Activated T-helper 1 cell treated with Interleukin-2 at 50 U/mL for 16 hours (primary cell): ENCODE measurements at places on chromosomes 16 and 17.
A peak's percentile ranks its signal among the peaks of the same experiment; 100 is the strongest.

GRCh38 chr16:29734786-29735185, 11.0 kb downstream of the C16orf54 start:
- DNase-seq, result no peak

GRCh38 chr17:78230996-78231935, at the start of gene TMEM235:
Gene TMEM235, plus strand, starts transcription at chr17:78231631. Its CDS starts 393 bp downstream, at chr17:78232024.
- no peak for DNase-seq

- DNase-seq, result no peak
Measured at GRCh38 chr17:42632949-42633444, 23.5 kb downstream of the TUBG1 start.

- peak; percentile 36 for DNase-seq
Measured at GRCh38 chr17:17783116-17783824, 53.5 kb downstream of the SREBF1 start.

DNA sequence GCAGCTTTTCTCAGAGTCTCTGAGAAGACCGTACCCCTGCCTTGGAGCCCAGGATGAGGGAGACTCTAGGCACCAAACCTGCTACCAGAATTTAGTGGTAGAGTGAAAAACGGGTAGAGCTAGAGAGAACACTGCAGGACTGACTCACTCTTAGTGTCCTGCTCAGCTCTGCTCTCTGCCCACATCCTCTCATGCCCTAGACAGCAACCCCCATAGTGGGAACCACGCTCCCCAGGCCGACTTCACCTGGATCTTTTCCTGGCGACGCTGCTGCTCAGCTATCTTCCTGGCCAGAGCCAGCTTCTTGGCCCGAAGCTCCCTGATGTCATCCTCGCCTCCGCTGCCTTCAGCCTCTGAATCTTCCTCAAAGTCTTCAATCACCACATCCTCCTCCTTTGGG, 26.7 kb downstream of the HIC1 start:
- no peak for DNase-seq

GRCh38 chr16:76450890-76451289, 173.7 kb downstream of the CNTNAP4 start:
- no peak for DNase-seq

- DNase-seq, result no peak
Measured at GRCh38 chr16:4214215-4214621, 27.7 kb downstream of the SRL start.

DNA sequence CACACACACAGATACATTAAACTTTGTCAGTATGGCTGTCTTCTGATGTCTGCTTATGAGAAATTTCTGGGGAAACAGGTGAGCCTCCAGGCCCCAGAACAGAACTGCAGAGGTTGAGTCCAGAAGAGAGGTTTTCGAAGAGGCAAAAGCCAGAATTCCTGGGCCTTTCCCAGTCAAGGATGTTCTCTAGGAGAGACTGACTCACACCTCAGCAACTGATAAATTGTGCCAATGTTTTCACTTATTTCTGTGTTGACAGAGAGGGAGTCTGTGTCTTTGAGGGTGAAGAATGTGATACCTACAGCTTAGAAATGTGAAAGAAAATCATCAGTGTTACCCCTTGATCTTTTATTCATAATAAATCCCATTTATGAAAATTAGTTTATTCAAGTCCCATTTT, 30.3 kb downstream of the LDHD start:
- no peak for DNase-seq

GRCh38 chr17:56057869-56058268, 95.4 kb upstream of the ANKFN1 start:
- DNase-seq, result no peak

DNA sequence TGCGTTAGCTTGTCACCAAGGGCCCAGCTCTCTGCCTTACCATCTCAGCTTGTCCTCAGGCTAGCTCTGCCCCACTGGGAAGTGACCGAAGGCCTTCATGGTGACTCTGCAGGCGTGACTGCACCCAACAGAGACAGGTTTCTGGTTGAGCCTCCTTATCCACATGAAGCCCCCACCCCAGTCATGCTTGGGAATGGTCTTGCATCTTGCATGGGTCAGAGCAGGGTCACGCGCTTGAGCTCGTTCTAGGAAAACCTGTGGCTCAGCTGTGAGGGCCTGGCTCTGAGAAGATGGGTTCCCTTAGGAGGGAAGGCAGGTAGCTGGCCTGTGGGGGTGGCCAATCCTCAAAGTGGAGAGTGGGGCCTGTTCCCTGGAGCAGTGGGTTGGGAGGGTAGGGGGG, 122.8 kb downstream of the BANP start:
- no peak for DNase-seq

GRCh38 chr17:81395600-81396277, 482 bp downstream of the BAHCC1 start:
- DNase-seq, result no peak

DNA sequence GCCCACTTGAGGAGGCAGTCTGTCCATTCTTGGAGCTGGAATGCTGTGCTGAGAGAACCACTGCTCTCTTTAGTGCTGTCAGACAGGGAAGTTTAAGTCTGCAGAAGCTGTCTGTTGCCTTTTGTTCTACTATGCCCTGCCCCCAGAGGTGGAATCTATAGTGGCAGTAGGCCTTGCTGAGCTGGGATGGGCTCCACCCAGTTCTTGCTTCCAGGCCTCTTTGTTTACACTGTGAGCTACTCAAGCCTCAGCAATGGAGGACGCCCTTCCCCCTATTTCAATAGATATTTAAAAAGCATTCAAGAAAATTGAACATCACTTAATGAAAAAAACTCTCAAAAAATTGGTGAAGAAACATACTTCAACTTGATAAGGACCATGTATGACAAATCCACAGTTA, 313.5 kb downstream of the PHKB start:
- DNase-seq, result no peak

- DNase-seq, result no peak
Measured at GRCh38 chr16:69890114-69890891, 60.8 kb upstream of the CLEC18A start.

- DNase-seq, result no peak
Measured at GRCh38 chr17:50544516-50544915, 2.5 kb upstream of the SPATA20 start.

DNA sequence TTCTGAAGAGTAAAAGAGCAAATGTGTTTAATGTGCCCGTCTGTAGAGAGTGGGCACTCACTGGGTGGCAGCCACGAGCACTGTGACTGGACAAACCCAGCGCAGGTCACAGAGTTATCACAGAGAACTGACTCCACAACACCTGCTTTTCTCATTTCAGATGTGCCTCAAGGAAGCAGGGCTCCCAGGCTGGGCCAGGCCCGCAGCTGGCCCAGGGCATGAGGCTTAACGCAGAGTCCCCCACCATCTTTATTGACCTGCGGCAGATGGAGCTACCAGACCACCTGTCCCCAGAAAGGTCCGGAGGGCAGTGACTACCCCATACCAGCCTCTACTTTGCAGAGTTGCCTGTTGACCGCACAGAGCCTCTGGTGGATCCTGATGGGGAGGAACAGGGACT, 11.9 kb downstream of the DNAAF8 start:
- no peak for DNase-seq

DNA sequence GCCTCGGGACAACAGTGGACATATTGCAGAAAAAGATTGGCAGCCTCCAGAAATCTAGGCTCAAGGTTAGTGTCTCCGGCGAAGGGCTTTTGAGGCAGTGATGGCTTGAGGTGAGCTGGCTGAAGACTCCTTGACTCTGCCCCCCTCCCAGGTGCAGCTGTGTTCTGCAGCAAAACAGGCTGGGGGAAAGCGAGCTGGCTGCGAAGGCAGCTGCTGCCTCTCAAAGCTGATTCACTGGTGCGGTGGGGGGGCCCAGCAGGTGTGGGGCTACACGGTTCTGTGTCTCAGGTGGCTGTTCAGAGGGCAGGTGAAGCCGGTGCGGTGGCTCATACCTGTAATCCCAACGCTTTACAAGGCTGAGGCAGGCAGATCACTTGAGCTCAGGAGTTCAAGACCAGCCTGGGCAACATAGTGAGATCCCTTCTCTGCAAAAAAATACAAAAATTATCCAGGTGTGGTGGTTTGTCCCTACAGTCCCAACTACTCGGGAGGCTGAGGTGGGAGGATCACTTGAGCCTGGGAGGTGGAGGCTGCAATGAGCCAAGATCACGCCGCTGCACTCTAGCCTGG, 22.9 kb downstream of the C16orf96 start:
- DNase-seq, result no peak

- DNase-seq, result no peak
Measured at GRCh38 chr17:82678265-82678891, 20.1 kb downstream of the RAB40B start.

GRCh38 chr17:82687871-82688270, 10.6 kb downstream of the RAB40B start:
- DNase-seq, result no peak

GRCh38 chr16:64077242-64077641, 1044.6 kb downstream of the CDH11 start:
- no peak for DNase-seq

DNA sequence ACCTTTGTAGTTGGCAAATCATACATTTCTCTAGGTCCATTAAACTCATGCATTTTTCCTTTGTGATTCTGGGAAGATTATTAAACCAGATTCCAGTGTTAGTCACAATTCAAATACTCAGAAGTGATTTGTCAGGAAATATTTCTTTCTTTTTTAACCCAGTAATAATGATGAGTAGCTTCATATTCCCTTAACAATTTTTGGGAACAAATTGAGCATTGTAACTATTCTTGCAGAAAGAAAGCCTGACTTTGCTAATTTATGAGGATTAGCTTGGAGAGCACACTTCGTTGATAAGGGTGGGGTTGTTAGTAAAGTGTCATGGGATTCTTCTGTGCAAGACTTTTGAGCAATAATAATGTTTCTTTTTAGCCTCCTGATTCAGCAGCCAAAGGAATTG, 18.7 kb upstream of the KRT24 start:
- no peak for DNase-seq

GRCh38 chr16:53755026-53755910, 51.3 kb downstream of the FTO start:
- DNase-seq, result no peak

DNA sequence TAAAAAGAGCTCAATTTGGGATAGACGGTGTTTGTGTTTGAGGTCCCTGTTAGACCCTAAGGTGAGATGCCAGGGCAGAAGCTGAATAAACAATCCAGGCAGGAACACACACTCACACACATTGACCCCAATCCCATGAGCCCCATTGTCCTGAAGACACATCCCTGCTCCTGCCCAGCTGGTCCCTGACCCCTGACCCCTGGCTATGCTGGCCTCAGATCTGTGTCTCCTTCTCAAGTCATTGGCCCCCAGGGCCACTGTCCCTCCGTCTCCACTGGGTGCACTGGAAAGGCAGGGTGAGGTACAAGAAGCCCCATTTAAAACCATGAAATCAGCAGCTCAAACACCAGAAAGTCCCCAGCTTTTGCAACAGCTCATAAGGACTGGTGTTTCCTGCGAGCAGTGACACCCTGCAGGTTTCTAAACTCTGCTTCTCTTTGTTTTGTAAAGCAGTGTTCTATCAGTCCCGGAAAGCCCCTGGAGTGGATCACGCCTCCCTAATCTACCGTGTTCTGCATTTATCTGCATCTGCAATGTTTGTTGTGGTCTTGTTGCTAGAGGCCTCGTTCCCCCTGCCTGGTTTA, 18.0 kb upstream of the ASGR2 start:
- DNase-seq, result peak; percentile 23

GRCh38 chr17:77422748-77423113, 282.0 kb downstream of the SEC14L1 start:
- no peak for DNase-seq

GRCh38 chr17:8341456-8341855, 1.8 kb downstream of the ODF4 start:
- DNase-seq, result no peak

DNA sequence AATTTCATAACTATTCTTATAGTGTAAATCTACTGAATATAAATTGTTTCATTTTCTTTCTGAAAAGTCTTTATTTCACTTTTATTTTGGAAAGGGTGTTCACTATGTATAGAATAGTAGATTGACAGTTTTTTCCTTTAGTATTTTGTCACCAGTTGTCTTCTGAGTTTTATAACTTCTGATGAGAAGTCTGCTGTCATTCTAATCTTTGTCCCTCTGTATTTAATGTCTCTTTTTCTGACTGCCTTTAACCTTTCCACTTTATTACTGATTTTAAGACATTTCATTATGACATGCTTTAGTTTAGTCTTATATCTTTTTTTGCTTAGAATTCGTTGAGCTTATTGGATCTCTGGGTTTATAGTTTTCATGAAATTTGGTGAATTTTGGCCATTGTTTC, 166.9 kb downstream of the FTO start:
- DNase-seq, result no peak

- peak; percentile 59 for DNase-seq
Measured at GRCh38 chr16:569445-570254, at the start of gene PIGQ. Gene PIGQ, plus strand, starts transcription at chr16:569968. Its CDS starts 4,107 bp downstream, at chr16:574075.

DNA sequence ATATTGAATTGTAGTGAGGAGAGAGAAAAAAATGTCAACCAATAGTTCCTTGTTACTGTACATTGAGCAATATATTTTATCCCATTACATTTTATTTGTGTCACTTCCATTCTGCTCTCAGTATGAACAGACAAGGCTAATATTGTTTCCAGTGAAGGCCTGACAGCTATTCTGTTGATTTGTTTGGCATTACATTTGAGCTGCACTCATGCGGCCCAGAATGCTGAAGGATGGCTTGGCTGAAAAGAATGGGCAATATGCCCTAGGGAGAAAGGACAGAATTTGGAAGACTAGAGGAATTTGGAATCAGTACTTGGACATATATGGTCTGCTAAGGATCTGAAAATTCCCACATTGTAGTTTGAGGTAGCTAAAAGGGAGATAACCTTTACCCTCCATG, 1294.4 kb downstream of the CDH8 start:
- no peak for DNase-seq

DNA sequence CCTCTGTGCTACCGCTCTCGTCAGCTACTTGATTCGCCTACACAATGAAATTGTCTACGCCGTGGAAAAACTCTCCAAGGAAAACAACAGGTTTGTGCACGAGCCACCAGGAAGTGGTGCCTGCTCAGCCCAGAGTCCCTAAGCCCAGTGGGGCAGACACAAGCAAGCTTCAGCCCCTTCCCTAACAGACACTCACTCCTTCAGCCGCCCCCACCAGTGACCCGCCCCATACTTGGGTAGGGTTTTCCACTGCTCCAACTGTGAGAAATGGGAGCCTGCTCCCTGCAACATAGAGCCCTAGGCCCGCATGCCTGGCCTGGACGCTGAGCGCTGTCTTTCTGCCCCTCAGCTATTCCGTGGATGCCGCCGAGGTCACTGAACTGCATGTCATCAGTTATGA, 28.6 kb upstream of the ENDOV start:
- DNase-seq, result no peak
